Caco-2 (cell line): ENCODE measurements at places on chromosomes 2 and 18. TPM values are rescaled to one million over a fixed set of nuclear protein-coding genes. Genes with fewer than 3 reads are reported as not detected.
A peak's percentile ranks its signal among the peaks of the same experiment; 100 is the strongest.

GRCh38 chr2:68799140-68800026 lies 64.8 kb downstream of the ARHGAP25 start:
- no peak overlapping the region for H3K4me3 ChIP-seq
- no peaks in the 10 kb centered on the region for H3K4me1 ChIP-seq
- H3K36me3 ChIP-seq, result no peaks in the 10 kb centered on the region
- no peak for DNase-seq
- no peaks in the 10 kb centered on the region; the same call in 1 of the 2 replicates for H3K27me3 ChIP-seq
- no peak overlapping the region for H3K27ac ChIP-seq

DNA sequence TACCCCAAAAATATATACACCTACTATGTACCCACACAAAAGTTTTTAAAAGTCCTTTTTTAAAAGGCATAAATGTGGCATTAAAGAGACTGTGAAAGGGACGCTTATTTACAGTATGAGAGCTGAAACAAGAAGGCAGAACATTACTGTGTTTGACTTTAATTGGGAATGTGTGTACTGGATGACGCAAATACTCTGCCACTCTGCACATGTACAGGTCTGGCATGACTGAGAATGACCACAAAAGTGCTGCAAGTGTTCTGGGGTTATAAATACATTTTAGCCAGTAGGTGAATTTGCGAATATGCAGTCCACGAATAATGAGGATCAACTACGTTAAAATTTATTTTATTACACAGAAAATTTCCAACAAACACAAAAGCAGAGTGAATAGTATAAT lies 11.4 kb downstream of the DARS1 start:
- H3K27ac ChIP-seq, result no peak overlapping the region
- H3K27me3 ChIP-seq, result no peaks in the 10 kb centered on the region
- H3K4me3 ChIP-seq, result no peak overlapping the region
- H3K4me1 ChIP-seq, result no peaks in the 10 kb centered on the region
- DNase-seq, result no peak

TRIM43 gene
- not detected in 2 replicates for total RNA-seq

DES gene
- total RNA-seq, result 0.86 TPM in 1 of 2 replicates, not detected in the other

- H3K4me3 ChIP-seq, result no peak overlapping the region
- no peaks in the 10 kb centered on the region for H3K36me3 ChIP-seq
- no peaks in the 10 kb centered on the region for H3K27me3 ChIP-seq
- DNase-seq, result no peak
- H3K27ac ChIP-seq, result no peak overlapping the region
- H3K4me1 ChIP-seq, result no peaks in the 10 kb centered on the region
These were observed 41.0 kb downstream of the CDKL4 start for GRCh38 chr2:39202639-39203369.

DNAH7 gene
- total RNA-seq, result 0.16 and 0.30 TPM in 2 replicates

DOK6 gene
- total RNA-seq, result not detected in 2 replicates

GRCh38 chr18:22872900-22873537 lies 60.1 kb upstream of the RBBP8 start:
- H3K4me1 ChIP-seq, result peaks cover 15% of the 10 kb centered on the region
- H3K27ac ChIP-seq, result no peak overlapping the region
- no peaks in the 10 kb centered on the region for H3K36me3 ChIP-seq

TCF4 gene
- 93.7 and 103 TPM in 2 replicates for total RNA-seq

GRCh38 chr2:111050701-111051376 lies 69.9 kb upstream of the BCL2L11 start:
- H3K4me3 ChIP-seq, result no peak overlapping the region
- peak; percentile 60 for DNase-seq
- H3K36me3 ChIP-seq, result no peaks in the 10 kb centered on the region

BCL2L11 gene
- total RNA-seq, result 27.7 and 28.9 TPM in 2 replicates

MC4R gene
- total RNA-seq, result not detected in 2 replicates

DNA sequence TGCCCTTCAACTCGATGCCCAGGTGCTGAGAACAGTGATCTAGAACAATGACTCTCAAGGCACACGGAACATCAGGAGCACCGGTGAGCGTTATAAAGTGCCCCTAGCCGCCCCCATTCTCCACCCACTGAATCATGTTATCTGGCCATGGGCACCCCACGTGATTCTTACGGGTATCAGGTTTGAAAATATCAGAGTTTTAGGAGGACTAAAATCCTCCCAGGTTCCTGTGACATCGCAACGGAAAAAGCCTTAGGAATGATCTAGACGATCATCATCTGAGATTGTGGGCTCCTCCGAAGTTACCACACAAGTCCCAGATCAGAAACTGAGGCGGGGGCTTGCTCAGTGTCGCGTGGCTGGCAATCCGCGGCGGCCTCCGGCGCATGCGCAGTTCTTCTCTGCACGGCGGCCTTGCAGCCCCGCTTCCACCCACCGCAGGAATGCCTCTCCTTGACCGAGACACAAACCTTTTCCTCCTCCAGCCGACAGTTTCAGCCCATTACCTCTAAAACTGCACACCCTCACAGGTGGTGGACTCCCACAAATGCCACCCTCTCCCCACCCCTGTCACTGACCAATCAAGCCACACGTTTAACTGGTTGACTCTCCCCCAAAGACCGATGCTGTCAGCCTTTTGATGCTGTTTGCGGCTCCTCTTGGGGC lies 5.8 kb upstream of the MRPL33 start:
- no peaks in the 10 kb centered on the region for H3K36me3 ChIP-seq
- DNase-seq, result peak; percentile 95
- no peaks in the 10 kb centered on the region for H3K27me3 ChIP-seq
- H3K4me1 ChIP-seq, result peaks cover 59% of the 10 kb centered on the region
- H3K27ac ChIP-seq, result peak overlapping the region; percentile 98
- H3K4me3 ChIP-seq, result peak overlapping the region; percentile 22

DNA sequence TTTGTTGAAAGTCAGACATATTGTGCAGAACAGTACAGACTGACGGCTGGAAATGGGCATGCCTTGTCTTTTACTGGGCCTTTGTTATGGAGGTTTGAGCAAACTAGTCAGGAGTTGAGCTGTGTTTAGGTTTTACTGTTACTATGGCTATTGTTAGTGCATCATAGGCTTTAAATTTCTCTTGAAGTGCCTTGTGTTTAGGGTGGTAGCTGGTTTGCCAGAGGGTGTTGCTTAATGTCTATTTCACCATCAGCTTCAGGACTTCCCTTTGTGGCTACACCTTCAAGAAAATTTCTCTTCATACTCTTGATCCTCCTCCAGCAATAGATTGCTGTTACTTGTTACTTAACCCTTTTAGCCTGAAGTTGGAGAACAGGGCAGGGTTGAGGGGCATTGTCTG lies 104.6 kb downstream of the CAPN13 start:
- no peak overlapping the region for H3K4me3 ChIP-seq
- no peaks in the 10 kb centered on the region for H3K36me3 ChIP-seq
- no peak overlapping the region for H3K27ac ChIP-seq
- H3K4me1 ChIP-seq, result no peaks in the 10 kb centered on the region

SLC66A2 gene
- 18.8 and 19.5 TPM in 2 replicates for total RNA-seq

- no peaks in the 10 kb centered on the region for H3K4me1 ChIP-seq
- H3K27me3 ChIP-seq, result no peaks in the 10 kb centered on the region
- no peak overlapping the region for H3K27ac ChIP-seq
- H3K36me3 ChIP-seq, result no peaks in the 10 kb centered on the region
These were observed 697 bp downstream of the ITGA4 start for GRCh38 chr2:181457741-181458425.

- no peak overlapping the region for H3K4me3 ChIP-seq
- no peaks in the 10 kb centered on the region for H3K36me3 ChIP-seq
- no peaks in the 10 kb centered on the region for H3K27me3 ChIP-seq
- DNase-seq, result no peak
- no peaks in the 10 kb centered on the region for H3K4me1 ChIP-seq
These were observed 160.2 kb downstream of the FBXO15 start for GRCh38 chr18:73987247-73987980.

CDKL4 gene
- total RNA-seq, result 1.4 TPM in 1 of 2 replicates, not detected in the other

- H3K4me1 ChIP-seq, result no peaks in the 10 kb centered on the region
- H3K4me3 ChIP-seq, result no peak overlapping the region
- H3K27me3 ChIP-seq, result no peaks in the 10 kb centered on the region
- no peak overlapping the region for H3K27ac ChIP-seq
These were observed 188.8 kb upstream of the GULP1 start for GRCh38 chr2:188102881-188103280.

DNA sequence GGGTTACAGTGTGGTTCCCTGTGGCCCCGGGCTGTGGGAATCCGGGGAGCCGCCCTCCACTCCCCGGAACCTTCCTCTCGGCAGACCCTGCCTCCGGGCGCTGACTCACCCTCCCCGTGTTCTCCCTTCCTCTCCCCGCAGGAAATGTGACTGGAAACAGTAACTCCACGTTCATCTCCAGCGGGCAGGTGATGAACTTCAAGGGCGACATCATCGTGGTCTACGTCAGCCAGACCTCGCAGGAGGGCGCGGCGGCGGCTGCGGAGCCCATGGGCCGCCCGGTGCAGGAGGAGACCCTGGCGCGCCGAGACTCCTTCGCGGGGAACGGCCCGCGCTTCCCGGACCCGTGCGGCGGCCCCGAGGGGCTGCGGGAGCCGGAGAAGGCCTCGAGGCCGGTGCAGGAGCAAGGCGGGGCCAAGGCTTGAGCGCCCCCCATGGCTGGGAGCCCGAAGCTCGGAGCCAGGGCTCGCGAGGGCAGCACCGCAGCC lies 59.5 kb downstream of the TNFRSF11A start:
- H3K27ac ChIP-seq, result no peak overlapping the region
- no peaks in the 10 kb centered on the region for H3K4me1 ChIP-seq
- no peaks in the 10 kb centered on the region for H3K27me3 ChIP-seq
- H3K4me3 ChIP-seq, result no peak overlapping the region

GRCh38 chr2:203621981-203622515 lies 84.4 kb upstream of the CD28 start:
- H3K4me1 ChIP-seq, result peaks cover 12% of the 10 kb centered on the region
- H3K27me3 ChIP-seq, result no peaks in the 10 kb centered on the region
- H3K4me3 ChIP-seq, result no peak overlapping the region
- DNase-seq, result no peak
- no peaks in the 10 kb centered on the region for H3K36me3 ChIP-seq

FKBP7 gene
- 1.3 and 2.4 TPM in 2 replicates for total RNA-seq

DLGAP1 gene
- total RNA-seq, result 0.07 TPM in 1 of 2 replicates, not detected in the other

BOLL gene
- not detected in 2 replicates for total RNA-seq

- H3K27me3 ChIP-seq, result no peaks in the 10 kb centered on the region
- no peaks in the 10 kb centered on the region for H3K4me1 ChIP-seq
- H3K36me3 ChIP-seq, result no peaks in the 10 kb centered on the region
These were observed 795 bp upstream of the SETBP1 start for GRCh38 chr18:44679914-44680272.

DNA sequence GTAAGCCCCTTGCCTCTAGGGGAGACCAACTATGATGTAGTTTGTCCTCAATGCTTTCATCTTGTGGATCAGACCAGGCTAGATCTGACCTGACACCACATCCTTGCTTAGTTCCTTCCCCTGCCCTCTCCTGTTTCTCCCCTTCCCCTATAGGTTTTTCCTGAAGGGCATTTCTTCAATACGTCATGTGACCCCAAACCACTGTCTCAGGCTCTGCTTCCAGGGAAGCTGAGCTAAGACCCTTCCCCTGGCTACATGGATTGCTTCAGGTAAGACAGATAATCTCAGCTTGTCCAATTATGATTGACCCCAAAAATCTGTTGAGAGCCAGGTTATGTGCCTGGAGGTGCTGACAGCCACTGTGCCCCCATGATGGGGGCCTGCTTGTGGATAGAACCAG lies 22.6 kb upstream of the TTL start:
- H3K27me3 ChIP-seq, result no peaks in the 10 kb centered on the region
- DNase-seq, result no peak
- no peaks in the 10 kb centered on the region for H3K4me1 ChIP-seq
- no peaks in the 10 kb centered on the region for H3K36me3 ChIP-seq

GRCh38 chr2:227906991-227907390 lies 35.6 kb downstream of the DAW1 start:
- no peaks in the 10 kb centered on the region for H3K27me3 ChIP-seq
- no peak overlapping the region for H3K27ac ChIP-seq
- DNase-seq, result no peak

MROH2A gene
- total RNA-seq, result not detected in 2 replicates

DNA sequence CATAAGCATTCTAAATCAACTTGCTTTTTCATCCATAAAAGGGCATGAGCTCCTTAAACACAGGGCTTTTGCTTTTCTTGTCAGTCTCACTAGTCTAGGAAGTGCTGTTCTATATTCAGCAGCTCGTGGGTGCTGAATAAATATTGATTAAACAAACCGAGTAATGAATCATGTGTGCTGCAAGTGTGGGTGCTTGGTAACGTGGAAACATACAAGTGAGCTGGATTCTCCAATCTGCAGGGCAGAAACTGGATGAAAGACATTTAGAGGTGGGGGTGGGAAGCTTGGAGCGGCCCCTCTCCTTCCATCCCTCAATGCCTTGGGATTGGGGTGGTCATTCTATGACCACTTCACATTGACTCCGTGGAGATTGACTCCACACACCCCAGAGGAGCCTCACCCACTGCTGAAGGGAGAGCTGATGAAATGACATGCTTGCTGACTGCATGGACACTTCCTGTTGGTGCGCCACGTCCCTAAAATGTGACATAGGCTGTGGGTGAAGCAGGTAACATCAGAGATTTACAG lies 114.6 kb downstream of the DOCK10 start:
- DNase-seq, result no peak
- H3K27ac ChIP-seq, result no peak overlapping the region
- H3K36me3 ChIP-seq, result no peaks in the 10 kb centered on the region
- H3K4me3 ChIP-seq, result no peak overlapping the region

MRPS9 gene
- total RNA-seq, result 67.9 and 68.6 TPM in 2 replicates

GRCh38 chr2:64797881-64798575 lies 144.3 kb upstream of the SERTAD2 start:
- H3K4me1 ChIP-seq, result peaks cover 9% of the 10 kb centered on the region
- no peak overlapping the region for H3K4me3 ChIP-seq
- DNase-seq, result no peak

DNA sequence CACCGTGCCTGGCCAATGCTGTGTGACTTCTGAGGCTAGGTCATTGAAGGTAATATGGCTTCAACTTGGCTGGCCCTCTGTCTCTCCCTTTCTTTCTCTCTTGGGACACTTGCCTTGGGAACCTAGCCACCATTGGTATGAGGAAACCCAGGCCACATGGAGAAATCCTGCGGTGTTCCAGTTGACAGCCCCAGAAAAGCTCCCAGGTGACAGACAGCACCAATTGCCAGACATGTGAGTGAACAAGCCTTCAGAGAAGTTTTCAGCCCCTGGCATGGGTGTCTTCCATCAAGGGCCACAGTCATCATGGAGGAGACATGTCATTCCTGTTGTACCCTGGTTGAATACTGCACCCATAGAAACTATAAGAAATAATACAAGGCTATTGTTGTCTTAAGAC lies 186.6 kb downstream of the RAB3GAP1 start:
- H3K27ac ChIP-seq, result no peak overlapping the region
- no peak for DNase-seq
- H3K4me3 ChIP-seq, result no peak overlapping the region
- no peaks in the 10 kb centered on the region for H3K4me1 ChIP-seq

- H3K4me3 ChIP-seq, result no peak overlapping the region
- no peak overlapping the region for H3K27ac ChIP-seq
- no peaks in the 10 kb centered on the region for H3K4me1 ChIP-seq
- H3K36me3 ChIP-seq, result no peaks in the 10 kb centered on the region
- no peaks in the 10 kb centered on the region for H3K27me3 ChIP-seq
- DNase-seq, result no peak
These were observed 1313.0 kb upstream of the FAM98A start for GRCh38 chr2:34912084-34912483.

- H3K27me3 ChIP-seq, result no peaks in the 10 kb centered on the region
- no peaks in the 10 kb centered on the region for H3K36me3 ChIP-seq
- no peak for DNase-seq
- H3K27ac ChIP-seq, result no peak overlapping the region
These were observed 44.7 kb downstream of the SOX11 start for GRCh38 chr2:5736886-5737285.

RAPGEF4 gene
- 0.23 and 0.98 TPM in 2 replicates for total RNA-seq

GRCh38 chr2:105494683-105495425 lies 96.0 kb upstream of the FHL2 start:
- H3K27me3 ChIP-seq, result no peaks in the 10 kb centered on the region
- no peak overlapping the region for H3K4me3 ChIP-seq
- no peak for DNase-seq
- H3K27ac ChIP-seq, result no peak overlapping the region
- no peaks in the 10 kb centered on the region for H3K4me1 ChIP-seq
- no peaks in the 10 kb centered on the region for H3K36me3 ChIP-seq

GRCh38 chr2:8671176-8671575 lies 10.7 kb upstream of the ID2 start:
- H3K4me3 ChIP-seq, result no peak overlapping the region
- no peaks in the 10 kb centered on the region for H3K27me3 ChIP-seq
- no peak for DNase-seq
